ENCODE measurements at places on chromosomes 12 and 14. TPM values are rescaled to one million over a fixed set of nuclear protein-coding genes. Genes with fewer than 3 reads are reported as not detected.
A peak's percentile ranks its signal among the peaks of the same experiment; 100 is the strongest.

DNA sequence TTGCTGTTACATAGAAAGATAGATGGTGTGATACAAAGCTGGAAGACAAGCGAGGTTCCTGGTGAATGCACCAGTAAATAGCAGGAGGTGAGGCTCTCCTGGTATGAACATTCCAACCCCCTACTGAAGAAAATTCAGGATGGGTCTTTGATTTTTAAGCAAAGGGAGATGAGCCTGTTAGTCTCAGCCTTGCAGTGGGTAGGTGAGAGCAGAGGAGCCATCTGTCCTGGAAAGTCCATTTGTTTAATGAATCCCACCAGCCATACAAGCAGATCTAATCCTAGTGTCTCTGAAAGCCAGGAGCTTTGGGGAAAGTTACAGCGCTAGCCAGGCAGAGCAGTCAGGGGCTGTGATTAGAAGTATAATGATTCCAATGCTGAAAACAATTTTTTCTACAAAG lies 234.8 kb upstream of the FOXN3 start:
- DNase-seq, result no peak
- H3K27me3 ChIP-seq, result no peaks in the 10 kb centered on the region
- H3K36me3 ChIP-seq, result peaks cover 15% of the 10 kb centered on the region

DNA sequence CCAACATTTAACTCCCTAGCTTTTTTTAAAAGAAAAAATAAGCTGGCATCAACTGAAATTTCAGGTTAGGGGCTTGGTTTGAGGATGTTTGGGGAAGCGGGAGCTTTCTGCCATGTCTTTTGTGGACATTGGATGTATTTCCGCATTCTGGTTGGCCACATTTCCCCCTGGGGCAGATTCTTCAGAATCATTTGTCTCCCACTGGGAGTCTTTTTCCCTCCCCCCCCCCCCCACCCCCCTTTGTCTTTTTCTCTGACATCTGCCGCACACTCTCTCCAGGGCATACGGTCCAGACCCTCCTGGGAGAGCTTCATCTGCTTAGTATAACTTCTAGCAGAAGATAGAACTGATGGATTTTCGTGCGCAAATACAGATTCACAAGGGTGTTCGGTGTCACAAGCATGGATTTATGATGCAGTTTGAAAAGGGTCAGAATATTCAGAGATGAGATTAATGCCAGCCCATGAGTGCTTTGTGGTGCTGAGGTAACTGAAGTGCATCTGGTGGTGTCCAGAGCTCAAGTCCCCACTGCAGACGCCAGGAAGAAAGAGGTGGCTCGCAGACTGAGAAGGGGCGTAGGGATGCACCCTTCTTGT lies 40.2 kb downstream of the ETV6 start:
- peaks cover 6% of the 10 kb centered on the region for H3K36me3 ChIP-seq
- H3K27me3 ChIP-seq, result no peaks in the 10 kb centered on the region
- peaks cover 14% of the 10 kb centered on the region for H3K4me1 ChIP-seq
- H3K27ac ChIP-seq, result no peak overlapping the region
- DNase-seq, result no peak

DNA sequence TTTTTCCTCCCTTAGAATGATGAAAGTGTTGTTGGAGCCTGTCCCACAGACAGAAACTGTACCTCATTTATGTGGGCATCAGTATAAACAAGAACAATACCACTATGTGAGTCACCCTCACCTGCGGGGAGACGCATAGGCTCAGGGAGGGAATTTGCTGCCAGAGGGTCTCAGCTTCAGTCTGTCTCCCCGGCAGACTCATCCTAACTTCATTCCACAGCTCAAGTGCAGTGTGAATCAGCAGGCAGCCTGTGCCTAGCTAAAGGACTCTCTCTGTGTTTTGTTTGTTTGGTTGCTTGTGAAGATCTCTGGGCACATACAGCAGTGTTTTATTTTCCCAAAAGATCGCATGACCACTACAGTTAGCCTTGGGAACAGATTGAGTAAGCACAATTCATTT lies 98.9 kb downstream of the PRKCH start:
- peaks cover 44% of the 10 kb centered on the region for H3K36me3 ChIP-seq
- peak overlapping the region; percentile 14 for H3K27ac ChIP-seq
- H3K4me1 ChIP-seq, result peaks cover 77% of the 10 kb centered on the region
- no peak overlapping the region for H3K4me3 ChIP-seq
- no peak for DNase-seq
- no peaks in the 10 kb centered on the region for H3K27me3 ChIP-seq

GRCh38 chr14:97709552-97709951 lies 912.4 kb downstream of the VRK1 start:
- no peak overlapping the region for H3K4me3 ChIP-seq
- no peak for DNase-seq
- peaks cover 68% of the 10 kb centered on the region for H3K4me1 ChIP-seq
- no peak overlapping the region for H3K27ac ChIP-seq

KLHL33 gene
- not detected for total RNA-seq

PAN2 gene
- 28.7 TPM for total RNA-seq

CGRRF1 gene
- total RNA-seq, result 9.1 TPM

Data from activated T-helper 2 cell treated with anti-CD3 and anti-CD28 coated beads, Interferon-gamma antibody, Interleukin-2, Interleukin-4, amounts not matched to agents 10 μg/mL and 5 μg/mL and 100 μg/mL, durations not matched to agents 14 hours and 24 hours and 36 hours (primary cell).